H1 (cell line): ENCODE measurements at places on chromosomes 5 and 9. TPM values are rescaled to one million over a fixed set of nuclear protein-coding genes. Genes with fewer than 3 reads are reported as not detected.

DNA sequence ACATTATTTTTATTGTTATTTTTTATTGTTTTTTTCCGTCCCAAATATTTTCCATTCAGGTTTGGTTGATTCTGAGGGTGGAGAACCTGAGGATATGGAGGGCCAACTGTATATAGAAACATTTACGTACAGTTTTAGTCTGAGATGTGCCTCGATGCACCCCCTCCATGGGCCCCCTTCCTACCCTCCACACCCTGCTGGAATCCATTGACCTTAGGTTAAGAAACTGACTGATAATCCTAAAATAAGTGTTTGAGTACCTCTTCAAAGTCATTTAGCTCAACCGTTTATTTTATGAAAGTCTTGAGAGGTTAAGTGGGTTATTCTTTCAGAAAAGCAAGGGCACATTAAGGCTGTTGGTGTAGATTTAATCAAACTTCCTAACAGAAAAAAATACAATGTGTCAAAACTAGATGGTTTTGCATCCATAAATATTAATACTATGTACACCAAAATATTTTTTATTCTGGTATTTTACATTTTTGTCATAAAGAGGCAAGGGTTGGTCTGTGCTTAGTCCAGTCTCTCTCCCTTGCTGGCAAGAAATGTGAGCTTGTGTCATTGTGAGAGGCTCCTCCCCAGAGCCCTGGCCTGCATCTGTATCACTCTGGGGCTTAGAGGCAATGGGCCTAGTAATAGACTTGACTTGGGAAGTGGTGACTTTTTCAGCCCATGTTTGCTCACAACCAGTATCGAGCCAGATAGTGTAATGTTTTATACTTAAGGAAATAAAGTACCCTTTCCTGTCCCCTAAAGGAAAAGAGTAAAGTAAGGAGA is 15.7 kb downstream of the MTRR start:
- peaks cover 41% of the 10 kb centered on the region for H3K36me3 ChIP-seq
- no peak overlapping the region for H3K27ac ChIP-seq
- DNase-seq: no peak
- H3K4me3 ChIP-seq: no peak overlapping the region

Gene ZFP37
- 4.4 and 5.1 TPM in 2 replicates for total RNA-seq

DNA sequence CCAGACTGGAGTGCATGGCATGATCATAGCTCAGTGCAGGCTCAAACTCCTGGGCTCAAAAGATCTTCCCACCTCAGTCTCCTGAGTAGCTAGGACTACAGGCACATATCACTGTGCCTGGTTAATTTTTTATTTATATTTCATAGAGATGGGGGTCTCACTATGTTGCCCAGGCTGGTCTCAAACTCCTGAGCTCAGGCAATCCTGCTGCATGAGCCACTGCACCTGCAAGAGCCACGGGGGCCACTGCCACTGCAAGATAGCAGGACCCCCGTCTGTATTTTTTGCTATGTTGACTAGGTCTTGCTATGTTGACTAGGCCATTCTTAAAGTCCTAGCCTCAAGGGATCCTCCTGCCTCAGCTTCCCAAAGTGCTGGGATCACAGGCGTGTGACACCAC is 6.5 kb downstream of the CYSTM1 start:
- no peaks in the 10 kb centered on the region for H3K27me3 ChIP-seq
- no peak for DNase-seq
- H3K36me3 ChIP-seq: no peaks in the 10 kb centered on the region
- peaks cover 2% of the 10 kb centered on the region for H3K4me1 ChIP-seq

Gene TRIM7
- 0.44 and 0.47 TPM in 2 replicates for total RNA-seq

Gene CDH6
- total RNA-seq: 1.4 and 1.9 TPM in 2 replicates

DNA sequence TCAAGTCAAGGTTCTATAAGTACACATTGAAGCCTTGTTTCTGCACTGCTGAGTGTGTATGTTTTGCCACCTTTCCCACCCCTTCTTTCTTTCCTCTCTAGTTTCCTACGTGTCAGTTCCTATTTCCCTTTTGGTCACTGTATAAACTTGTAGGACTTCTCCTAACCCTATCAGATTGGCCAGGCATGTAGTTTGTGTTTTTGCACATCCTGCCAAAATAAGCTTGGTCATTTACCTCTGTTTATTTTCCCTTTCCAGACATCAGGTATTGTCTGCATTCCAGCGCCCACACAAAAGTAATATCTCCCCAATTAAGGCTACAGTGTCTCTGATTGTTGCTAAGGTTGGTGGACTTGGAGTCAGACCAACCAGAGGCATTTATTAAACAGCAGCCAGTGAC is 252.9 kb upstream of the MPDZ start:
- H3K4me1 ChIP-seq: no peaks in the 10 kb centered on the region
- H3K27ac ChIP-seq: no peak overlapping the region
- no peak for DNase-seq
- H3K27me3 ChIP-seq: no peaks in the 10 kb centered on the region
- H3K4me3 ChIP-seq: no peak overlapping the region
- H3K36me3 ChIP-seq: no peaks in the 10 kb centered on the region

Gene RORB
- total RNA-seq: 6.5 and 7.1 TPM in 2 replicates

DNA sequence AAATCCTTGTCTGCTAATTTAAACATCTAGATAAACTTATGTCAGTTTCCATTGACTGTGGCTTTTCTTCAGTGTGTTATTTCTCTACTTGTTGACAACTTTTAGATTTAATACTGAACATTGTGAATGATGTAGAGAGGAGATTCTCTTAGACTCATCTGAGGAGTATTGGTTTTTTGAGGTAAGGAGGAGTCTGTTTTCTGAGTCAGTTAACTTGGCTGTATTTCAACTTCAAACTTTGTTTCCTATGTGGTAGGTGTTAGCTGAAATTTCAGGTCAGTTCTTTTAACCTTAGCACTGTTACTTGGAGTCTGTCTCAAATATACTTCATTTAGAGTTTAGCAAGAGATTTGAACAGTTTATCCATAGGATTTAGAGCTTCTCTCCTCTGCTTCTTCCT is 67.9 kb downstream of the XRCC4 start:
- H3K27me3 ChIP-seq: no peaks in the 10 kb centered on the region
- no peaks in the 10 kb centered on the region for H3K36me3 ChIP-seq
- no peak overlapping the region for H3K27ac ChIP-seq
- no peak for DNase-seq
- H3K4me1 ChIP-seq: no peaks in the 10 kb centered on the region

Gene PCDHGA10
- total RNA-seq: 2.1 and 2.2 TPM in 2 replicates

- no peaks in the 10 kb centered on the region for H3K36me3 ChIP-seq
- DNase-seq: no peak
- H3K27me3 ChIP-seq: no peaks in the 10 kb centered on the region
- no peak overlapping the region for H3K4me3 ChIP-seq
- no peaks in the 10 kb centered on the region for H3K4me1 ChIP-seq
- no peak overlapping the region for H3K27ac ChIP-seq
Observed at GRCh38 chr9:121912812-121913627, 180.1 kb downstream of the TTLL11 start.

Gene FRMPD1
- 0.32 and 0.52 TPM in 2 replicates for total RNA-seq

Gene ADAMTSL1
- total RNA-seq: 0.84 and 0.90 TPM in 2 replicates

GRCh38 chr5:158463938-158464337 is 605.0 kb upstream of the CLINT1 start:
- no peak overlapping the region for H3K4me3 ChIP-seq
- peaks cover 1% of the 10 kb centered on the region for H3K27me3 ChIP-seq
- no peaks in the 10 kb centered on the region for H3K36me3 ChIP-seq
- H3K27ac ChIP-seq: no peak overlapping the region

GRCh38 chr5:101080462-101081240 is 177.6 kb upstream of the ST8SIA4 start:
- no peak overlapping the region for H3K4me3 ChIP-seq
- no peak overlapping the region for H3K27ac ChIP-seq
- no peaks in the 10 kb centered on the region for H3K27me3 ChIP-seq
- no peaks in the 10 kb centered on the region for H3K4me1 ChIP-seq

Gene PAEP
- total RNA-seq: not detected in 2 replicates

- H3K27ac ChIP-seq: no peak overlapping the region
- no peak overlapping the region for H3K4me3 ChIP-seq
- H3K27me3 ChIP-seq: no peaks in the 10 kb centered on the region
- no peak for DNase-seq
Observed at GRCh38 chr5:138948471-138949222, 73.5 kb upstream of the LRRTM2 start.

Gene DYNC2I2
- 58.0 and 60.4 TPM in 2 replicates for total RNA-seq

Gene FBN2
- total RNA-seq: 15.9 and 16.3 TPM in 2 replicates

- H3K4me1 ChIP-seq: peaks cover 5% of the 10 kb centered on the region
- H3K4me3 ChIP-seq: no peak overlapping the region
- H3K36me3 ChIP-seq: no peaks in the 10 kb centered on the region
- DNase-seq: no peak
Observed at GRCh38 chr5:181108578-181109165, 22.3 kb downstream of the OR2V1 start.

Gene SVEP1
- 0.36 and 0.37 TPM in 2 replicates for total RNA-seq

GRCh38 chr9:7368410-7369292 is 430.9 kb downstream of the DMAC1 start:
- no peak overlapping the region for H3K4me3 ChIP-seq
- no peaks in the 10 kb centered on the region for H3K36me3 ChIP-seq
- no peaks in the 10 kb centered on the region for H3K27me3 ChIP-seq
- no peak for DNase-seq
- H3K4me1 ChIP-seq: no peaks in the 10 kb centered on the region
- H3K27ac ChIP-seq: no peak overlapping the region

Gene SPOCK1
- total RNA-seq: 14.0 and 18.1 TPM in 2 replicates

Gene S1PR3
- 6.4 and 7.2 TPM in 2 replicates for total RNA-seq

Gene TXN
- total RNA-seq: 295 and 297 TPM in 2 replicates

Gene PCDH12
- total RNA-seq: 0.17 and 0.21 TPM in 2 replicates

GRCh38 chr9:99264070-99264680 is 42.1 kb downstream of the SEC61B start:
- peaks cover 4% of the 10 kb centered on the region; the same call in 1 of the 2 replicates for H3K4me1 ChIP-seq
- H3K27me3 ChIP-seq: no peaks in the 10 kb centered on the region; the same call in 1 of the 2 replicates
- H3K4me3 ChIP-seq: no peak overlapping the region
- peak; percentile 62 for DNase-seq
- H3K27ac ChIP-seq: no peak overlapping the region
- no peaks in the 10 kb centered on the region for H3K36me3 ChIP-seq

- no peaks in the 10 kb centered on the region for H3K4me1 ChIP-seq
- H3K27ac ChIP-seq: no peak overlapping the region
- no peak for DNase-seq
- no peak overlapping the region for H3K4me3 ChIP-seq
- no peaks in the 10 kb centered on the region for H3K36me3 ChIP-seq
Observed at GRCh38 chr5:180129291-180130190, 58.0 kb upstream of the RNF130 start.

Gene MAMDC2
- 15.3 and 15.4 TPM in 2 replicates for total RNA-seq

- H3K4me1 ChIP-seq: no peaks in the 10 kb centered on the region
- H3K27ac ChIP-seq: no peak overlapping the region
- no peaks in the 10 kb centered on the region for H3K36me3 ChIP-seq
- DNase-seq: no peak
Observed at GRCh38 chr5:56680731-56681130, 134.6 kb upstream of the MAP3K1 start.

Gene RETREG1
- total RNA-seq: 1.9 TPM in 2 replicates

Gene CARTPT
- not detected in 2 replicates for total RNA-seq

GRCh38 chr9:86443992-86444391 is 89.8 kb upstream of the TUT7 start:
- H3K27me3 ChIP-seq: no peaks in the 10 kb centered on the region
- no peak for DNase-seq
- no peaks in the 10 kb centered on the region for H3K36me3 ChIP-seq
- H3K27ac ChIP-seq: no peak overlapping the region
- H3K4me1 ChIP-seq: no peaks in the 10 kb centered on the region

- DNase-seq: no peak
- H3K4me3 ChIP-seq: no peak overlapping the region
- peaks cover 6% of the 10 kb centered on the region for H3K4me1 ChIP-seq
- no peak overlapping the region for H3K27ac ChIP-seq
- H3K36me3 ChIP-seq: no peaks in the 10 kb centered on the region
Observed at GRCh38 chr5:158869854-158870253, 229.9 kb downstream of the EBF1 start.

DNA sequence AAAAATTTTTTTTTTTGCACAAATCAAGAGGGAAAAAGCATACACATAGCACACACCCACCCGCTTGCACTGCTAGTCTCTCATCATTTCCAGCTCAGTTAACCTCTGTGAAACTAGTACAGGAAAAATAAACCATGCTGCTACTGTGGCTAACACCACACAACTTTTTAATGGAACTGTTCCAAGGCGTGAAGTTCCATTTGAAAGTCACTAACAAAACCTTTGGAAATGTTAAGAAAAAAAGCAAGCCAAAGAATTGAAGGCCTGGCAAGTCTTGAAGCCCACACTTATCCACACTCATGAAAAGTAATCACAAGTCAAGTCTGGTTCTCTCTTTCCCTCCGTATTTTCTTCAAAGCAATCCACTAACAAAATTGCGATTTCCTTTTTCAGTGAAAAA is 116.3 kb downstream of the FANCC start:
- H3K4me1 ChIP-seq: peaks cover 4% of the 10 kb centered on the region
- H3K27me3 ChIP-seq: no peaks in the 10 kb centered on the region
- H3K36me3 ChIP-seq: no peaks in the 10 kb centered on the region
- no peak for DNase-seq
- no peak overlapping the region for H3K27ac ChIP-seq

DNA sequence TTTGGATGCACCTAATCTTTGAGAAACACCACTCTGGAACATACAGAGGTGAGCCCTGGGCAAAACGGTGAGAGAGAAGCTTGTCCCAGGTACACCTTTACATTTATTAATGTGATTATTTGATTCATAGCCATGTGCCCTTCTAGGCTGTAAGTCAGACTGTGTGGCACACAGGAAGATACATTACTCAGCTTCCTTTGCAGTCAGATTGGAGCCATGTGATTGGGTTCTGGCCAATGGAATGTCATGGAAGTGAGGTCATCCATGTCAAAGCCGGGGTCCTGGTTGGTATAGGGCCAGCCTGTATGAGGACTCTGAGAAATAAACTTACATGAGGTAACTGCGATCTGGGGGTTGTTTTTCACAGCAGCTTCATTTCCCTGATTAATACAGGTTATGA is 106.8 kb upstream of the CD180 start:
- no peaks in the 10 kb centered on the region for H3K27me3 ChIP-seq
- no peak overlapping the region for H3K27ac ChIP-seq
- no peak overlapping the region for H3K4me3 ChIP-seq

Gene GFI1B
- 0.09 and 0.71 TPM in 2 replicates for total RNA-seq

DNA sequence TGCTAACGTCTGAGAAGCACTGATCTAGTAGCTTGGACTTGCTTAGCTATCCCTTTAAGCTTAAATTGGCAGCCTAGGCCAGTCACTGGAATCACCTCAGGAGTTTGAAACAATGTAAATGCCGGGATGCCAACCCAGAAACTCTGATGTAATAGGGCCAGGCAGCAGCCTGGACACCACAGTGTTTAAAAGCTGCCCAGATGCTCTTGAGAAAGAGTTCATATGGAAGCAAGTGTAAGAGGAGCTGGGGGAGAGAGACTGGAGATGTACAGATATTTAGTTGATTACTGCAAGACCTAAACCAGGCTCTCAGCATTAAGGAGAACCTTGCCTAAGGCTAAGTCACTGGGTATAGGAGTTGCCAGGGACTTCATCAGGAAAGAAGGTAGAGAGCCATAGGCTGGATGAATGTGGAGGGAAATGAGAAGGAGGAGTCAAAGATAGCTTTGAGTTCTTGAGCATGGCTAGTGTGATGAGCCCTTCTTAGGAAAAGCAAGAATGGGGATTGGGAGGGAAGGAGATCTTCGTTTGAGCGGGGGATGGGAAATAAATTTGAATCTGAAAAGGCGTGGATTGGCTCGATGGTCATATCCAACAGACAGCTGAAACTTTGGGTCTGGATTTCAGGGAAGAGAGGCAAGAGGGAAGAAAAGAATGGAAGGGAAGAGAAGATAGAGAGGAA is 392.9 kb upstream of the WWC1 start:
- no peak overlapping the region for H3K4me3 ChIP-seq
- no peaks in the 10 kb centered on the region for H3K36me3 ChIP-seq
- H3K27me3 ChIP-seq: no peaks in the 10 kb centered on the region
- H3K27ac ChIP-seq: no peak overlapping the region
- H3K4me1 ChIP-seq: peaks cover 20% of the 10 kb centered on the region
- DNase-seq: no peak

GRCh38 chr5:72692651-72693442 is 123.6 kb upstream of the TNPO1 start:
- H3K27ac ChIP-seq: no peak overlapping the region
- H3K27me3 ChIP-seq: no peaks in the 10 kb centered on the region
- H3K4me3 ChIP-seq: no peak overlapping the region
- H3K4me1 ChIP-seq: no peaks in the 10 kb centered on the region
